Right kidney (tissue), 9 donors: ENCODE measurements at places on chromosomes 12 and 14.

DNA sequence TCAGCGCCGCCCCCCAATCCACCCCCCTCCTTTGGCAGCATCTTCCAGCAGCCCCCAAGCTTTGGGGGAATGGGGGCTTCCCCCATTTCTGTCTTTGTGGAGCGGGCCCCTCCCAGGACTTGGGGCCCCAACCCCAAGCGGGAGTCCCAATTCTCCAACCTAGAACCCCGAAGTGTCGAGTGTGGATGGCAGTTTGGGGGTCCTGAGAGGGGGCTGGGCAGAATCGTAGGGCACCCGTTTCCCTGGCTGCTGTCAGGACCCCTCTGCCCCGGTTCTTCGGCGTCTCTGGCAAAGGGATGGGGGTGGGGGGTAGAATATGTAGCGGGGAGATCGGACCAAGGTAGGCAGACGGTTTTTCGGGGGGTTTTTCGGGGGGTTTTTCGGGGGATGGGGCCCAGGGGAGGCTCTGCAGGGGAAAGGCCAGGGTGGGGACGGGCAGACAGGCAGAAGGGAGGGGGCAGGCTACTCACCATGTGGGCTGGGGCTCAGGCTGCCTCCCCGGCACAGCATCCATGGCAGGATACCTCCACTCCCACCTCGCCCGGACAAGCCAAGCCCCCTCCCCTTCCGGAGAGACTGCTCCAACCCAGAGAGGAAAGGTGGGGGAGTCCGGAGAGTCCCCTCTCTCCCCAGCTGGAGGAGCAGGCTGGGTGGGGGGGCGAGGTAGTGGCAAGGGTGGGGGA lies 739 bp downstream of the JPH4 start:
- no peak for DNase-seq

DNA sequence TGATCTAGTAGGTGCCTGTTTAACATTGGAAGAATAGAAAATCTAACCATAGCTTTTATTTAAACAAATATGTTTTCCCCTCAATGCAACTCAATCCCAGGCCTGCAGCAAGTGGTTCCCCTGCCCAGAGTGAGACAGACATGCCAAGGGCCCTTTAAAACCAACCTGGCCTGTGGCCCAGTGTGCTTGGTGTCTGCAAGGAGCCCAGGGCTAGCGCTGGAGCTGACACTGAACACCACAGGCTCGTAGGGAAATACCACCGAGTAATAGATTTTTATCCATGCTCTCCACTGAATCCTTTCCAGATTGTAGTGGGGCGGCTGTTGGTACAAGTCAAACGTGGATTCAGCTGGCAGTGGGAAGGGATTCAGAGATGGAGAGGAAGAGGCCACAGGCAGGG lies 95.6 kb upstream of the NRXN3 start:
- no peak for DNase-seq

- DNase-seq, result no peak
Measured at GRCh38 chr14:100078216-100078803, 13.1 kb downstream of the EVL start.

GRCh38 chr12:119803381-119803791 lies 73.7 kb downstream of the CIT start:
- peak; percentile 62 for DNase-seq

DNA sequence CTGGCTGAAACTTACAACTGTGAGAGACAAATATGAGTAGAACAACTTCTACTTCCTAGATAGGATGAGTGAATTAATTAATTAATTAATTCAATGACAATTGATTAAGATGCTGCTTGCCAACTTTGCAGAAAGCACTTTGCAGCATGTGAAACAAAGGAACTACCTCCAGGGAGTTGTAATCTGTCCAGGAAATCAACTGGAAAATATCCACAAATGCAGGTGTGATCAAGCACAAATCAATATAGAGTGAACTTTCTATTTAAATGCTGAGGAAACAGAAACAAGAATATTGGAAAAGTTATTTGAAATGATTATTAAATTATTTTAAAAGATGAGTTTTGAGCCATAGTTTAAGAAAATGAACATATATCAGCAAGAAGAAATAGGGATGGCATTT lies 163.9 kb upstream of the ARID2 start:
- no peak for DNase-seq

DNA sequence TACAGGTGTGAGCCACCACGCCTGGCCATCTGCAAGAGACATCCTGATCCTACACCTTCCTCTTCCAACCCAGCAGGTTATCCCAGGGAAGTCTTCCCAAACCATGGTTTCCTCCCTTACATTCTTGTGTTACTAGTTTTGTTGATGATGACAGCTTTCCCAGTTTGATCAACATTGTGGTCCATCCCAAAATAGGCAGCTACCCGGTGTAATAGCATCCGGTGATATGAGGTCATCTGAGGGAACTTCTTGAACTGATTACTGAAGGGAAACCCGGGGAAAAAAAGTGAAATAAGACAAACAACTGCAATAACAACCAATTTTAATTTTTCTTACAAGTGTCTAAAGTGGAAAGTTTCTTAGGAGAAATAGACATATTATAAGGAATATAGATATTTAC lies 45.3 kb upstream of the STAC3 start:
- no peak for DNase-seq

DNA sequence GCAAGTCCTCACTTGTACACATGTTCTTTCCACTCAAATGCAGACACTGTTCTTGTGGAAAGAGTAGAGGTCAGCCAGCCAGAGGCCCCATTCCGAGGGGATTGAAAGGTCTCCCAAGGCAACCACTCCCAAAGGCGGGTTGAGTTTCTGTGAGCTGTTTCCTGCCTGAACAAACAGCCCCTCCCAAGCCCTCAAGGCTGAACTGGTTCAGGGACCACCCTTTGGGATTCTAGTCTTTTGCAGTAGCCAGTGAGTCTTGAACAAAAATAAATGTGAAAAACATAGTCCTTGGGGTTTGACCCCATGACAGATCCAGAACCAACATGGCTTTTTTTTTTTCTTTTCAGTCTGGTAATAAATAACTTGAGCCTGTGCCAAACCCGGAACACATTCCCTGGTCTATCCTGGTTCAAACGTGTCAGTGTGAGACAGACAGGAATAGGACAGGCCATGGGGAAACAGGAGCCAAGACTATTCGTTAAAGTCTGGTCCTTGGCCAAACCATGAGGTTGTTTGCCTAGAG lies 17.6 kb upstream of the STK38L start:
- no peak for DNase-seq

DNA sequence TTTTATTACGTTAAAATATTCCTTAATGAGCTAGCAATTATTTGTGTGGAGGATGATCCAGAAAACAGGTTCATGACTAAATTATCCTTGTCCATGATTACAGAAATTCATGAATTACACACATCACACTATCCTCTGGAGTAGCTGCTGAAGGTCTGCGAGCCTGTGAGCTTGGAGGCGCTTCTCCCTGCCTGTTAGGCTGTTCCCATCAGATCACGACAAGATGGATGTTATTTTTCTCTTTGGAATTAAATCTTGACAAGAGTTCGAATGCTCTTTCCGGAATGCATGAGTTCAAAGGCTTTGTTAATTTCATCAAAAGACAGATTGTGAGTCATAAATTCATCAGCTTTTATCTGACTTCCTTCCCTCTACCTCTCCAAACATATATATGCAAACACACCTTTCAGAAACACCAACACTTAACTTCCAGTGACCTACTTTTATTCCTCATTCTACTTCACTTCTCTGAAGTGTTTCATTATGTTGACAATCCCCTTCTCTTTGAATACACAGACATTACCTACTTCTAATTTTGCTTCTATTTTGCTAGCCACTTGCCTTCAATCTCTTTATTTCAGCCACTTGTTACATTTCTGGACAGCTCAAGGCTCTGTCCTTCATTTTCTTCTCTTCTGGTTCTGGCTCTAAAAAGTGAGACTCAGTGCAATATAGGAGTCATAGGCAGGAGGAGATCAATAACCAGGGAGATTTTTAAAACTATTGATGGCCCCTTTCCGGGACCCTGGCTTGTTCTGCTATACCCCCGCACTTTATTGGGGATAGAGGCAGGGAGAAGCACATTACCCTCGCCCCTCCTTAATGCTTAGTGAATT lies 274.6 kb downstream of the BTG1 start:
- DNase-seq, result no peak

GRCh38 chr12:90428881-90429280 lies 526.1 kb downstream of the CCER1 start:
- no peak for DNase-seq

GRCh38 chr14:87896393-87897380 lies 96.3 kb downstream of the GALC start:
- DNase-seq, result peak; percentile 26

DNA sequence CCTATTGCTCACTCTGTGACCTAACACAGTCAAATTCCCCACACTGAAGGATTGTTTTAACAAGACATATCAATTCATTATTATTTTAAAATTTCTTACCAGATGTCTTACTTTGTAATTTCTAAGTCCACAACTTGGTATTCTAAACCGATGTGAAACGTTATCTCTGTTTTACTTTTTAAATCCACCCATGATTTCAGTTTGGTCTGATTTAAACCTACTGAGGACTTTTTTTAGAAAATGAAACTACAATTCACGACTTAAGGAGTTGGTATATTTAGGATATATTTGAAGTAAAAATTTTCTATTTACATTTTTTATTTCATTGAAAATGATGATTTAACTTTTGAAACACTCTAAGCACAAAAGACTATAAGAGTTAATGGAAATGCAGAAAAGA lies 35.1 kb upstream of the GRIP1 start:
- DNase-seq, result no peak

DNA sequence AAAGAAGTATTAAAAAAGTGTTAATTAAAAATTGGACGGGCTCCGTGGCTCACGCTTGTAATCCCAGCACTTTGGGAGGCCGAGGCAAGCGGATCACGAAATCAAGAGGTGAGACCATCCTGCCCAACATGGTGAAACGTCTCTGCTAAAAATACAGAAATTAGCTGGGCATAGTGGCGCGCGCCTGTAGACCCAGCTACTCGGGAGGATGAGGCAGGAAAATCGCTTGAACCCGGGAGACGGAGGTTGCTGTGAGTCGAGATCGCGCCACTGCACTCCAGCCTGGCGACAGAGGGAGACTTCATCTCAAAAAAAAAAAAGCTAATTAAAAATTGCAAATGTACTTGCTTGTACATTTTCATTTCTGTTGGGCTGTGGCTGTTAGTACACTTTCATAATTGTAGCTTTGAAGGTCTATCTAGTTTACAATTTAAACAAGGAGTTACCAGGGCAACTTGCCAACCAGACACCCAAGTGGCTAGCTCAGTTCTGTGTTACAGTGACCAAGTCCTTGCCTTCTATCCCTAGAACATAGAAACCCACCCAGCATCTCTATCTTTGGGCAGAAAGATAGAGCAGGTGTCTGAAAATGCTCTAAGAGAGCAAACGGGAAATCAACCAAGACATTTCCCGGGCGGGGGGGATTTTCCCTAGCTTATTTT lies 1.2 kb downstream of the COA8 start:
- no peak for DNase-seq

- no peak for DNase-seq
Measured at GRCh38 chr12:25433581-25434325, 119.3 kb downstream of the LMNTD1 start.

GRCh38 chr12:110349514-110350151 lies 53.9 kb downstream of the ANAPC7 start:
- no peak for DNase-seq

GRCh38 chr12:9961106-9961505 lies 10.1 kb upstream of the CLEC12A start:
- no peak for DNase-seq

DNA sequence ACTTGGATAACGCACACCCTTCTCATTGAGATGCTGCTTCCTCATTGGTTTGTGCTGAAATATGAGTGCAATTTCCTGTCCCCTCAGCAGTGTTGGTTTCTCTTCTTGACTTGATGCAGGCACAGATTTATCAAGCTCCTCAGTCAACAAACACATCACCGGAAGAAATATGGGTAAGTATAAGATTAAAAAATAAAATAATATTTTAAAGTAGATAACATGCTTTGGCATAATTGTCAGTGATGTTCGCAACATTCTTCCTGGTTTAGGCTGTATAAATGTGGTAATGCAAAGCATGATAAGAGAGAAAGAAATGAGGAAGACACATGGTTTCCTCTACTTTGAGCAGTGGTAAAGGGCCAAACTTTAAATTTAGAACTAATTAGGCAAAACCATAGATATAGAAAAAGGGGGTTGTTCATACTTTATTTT lies at the start of gene GPR65:
Gene GPR65 (plus strand): TSS at position 86 of the 432 bp plus-strand sequence. CDS start 5,713 bp downstream, outside the sequence.
- no peak for DNase-seq

DNA sequence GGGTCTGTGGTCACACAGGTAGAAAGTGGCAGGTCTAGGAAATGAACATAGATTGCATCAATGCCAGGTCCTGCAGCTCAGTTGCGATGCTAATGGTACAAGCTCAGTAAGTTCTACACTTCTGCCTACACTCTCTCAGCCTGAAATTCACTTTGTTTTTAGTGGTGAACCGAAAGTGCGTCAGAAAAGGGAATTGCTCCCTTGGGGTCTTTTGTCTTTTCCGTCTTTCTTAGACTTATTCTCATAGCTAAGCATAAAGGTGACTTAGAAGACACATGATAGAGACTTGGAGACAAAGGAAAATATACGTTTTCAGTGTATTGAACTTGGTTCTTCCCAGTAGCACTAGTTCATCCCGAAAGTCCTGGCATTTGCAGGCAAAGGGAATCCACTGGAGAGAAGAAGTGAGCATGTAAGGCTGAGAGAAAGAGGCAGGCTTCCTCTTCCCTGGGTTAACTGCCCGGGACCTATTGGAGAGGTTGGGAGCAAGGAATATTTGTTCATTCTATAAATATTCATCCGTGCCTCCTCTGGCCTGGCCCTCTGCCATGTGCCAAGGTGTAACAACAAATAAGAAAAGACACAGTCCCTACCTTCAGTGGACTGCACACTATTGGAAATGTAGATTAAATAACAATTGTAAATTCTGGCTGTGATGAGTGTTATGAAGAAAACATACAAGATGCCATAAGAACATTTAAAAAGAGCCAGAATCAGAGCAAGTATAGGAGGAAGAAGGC lies 785.8 kb downstream of the MED13L start:
- DNase-seq, result no peak

DNA sequence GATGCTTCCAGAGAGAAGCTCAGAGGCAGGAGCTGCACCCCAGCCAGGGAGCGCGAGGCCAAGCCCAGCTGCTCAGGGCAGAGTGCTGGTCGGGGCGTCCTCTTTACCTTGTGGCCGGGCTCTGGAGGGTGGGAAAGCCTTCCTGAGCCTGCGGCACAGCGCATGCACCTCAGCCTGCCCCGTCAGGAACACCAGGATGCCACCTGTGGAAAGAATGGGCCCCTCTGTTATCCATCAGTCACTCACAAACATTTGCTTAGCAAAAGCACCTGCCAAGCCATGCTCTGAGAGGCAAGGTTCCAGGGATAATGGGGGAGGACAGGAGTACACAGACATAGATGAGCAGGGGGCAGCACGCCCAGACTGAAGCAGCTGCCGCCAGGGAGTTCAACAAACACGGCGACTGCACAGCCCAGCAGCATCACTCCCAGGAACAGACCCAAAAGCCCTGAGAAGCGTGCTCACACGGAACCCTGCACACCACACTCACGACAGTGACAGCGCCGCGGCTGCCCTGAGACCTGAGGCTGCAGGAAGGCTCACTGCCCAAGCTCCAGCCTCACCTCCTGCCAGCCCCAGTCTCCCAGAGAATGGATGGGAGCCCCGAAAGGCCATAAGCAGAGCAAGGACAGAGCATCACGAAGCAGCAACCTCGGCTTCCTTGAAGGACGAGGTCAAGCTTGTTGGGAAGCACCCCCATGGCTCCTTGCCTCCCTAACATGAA lies 21.8 kb downstream of the DHX37 start:
- no peak for DNase-seq

GRCh38 chr12:124233041-124233796 lies 61.7 kb upstream of the RFLNA start:
- no peak for DNase-seq

GRCh38 chr12:132324841-132325732 lies 4.3 kb downstream of the GALNT9 start:
- no peak for DNase-seq

- DNase-seq, result no peak
Measured at GRCh38 chr14:64942531-64943111, at the start of gene GPX2. Gene GPX2 (minus strand): TSS chr14:64942745. CDS start chr14:64942726, 19 bp downstream.
